NCI-H146 (cell line): ENCODE measurements at places on chromosomes 1 and 21.

- peak; percentile 5 for DNase-seq
These were observed 272.7 kb downstream of the FOXD2 start for GRCh38 chr1:47710329-47711071.

GRCh38 chr1:39680751-39681150 lies 8.8 kb upstream of the NT5C1A start:
- no peak for DNase-seq

DNA sequence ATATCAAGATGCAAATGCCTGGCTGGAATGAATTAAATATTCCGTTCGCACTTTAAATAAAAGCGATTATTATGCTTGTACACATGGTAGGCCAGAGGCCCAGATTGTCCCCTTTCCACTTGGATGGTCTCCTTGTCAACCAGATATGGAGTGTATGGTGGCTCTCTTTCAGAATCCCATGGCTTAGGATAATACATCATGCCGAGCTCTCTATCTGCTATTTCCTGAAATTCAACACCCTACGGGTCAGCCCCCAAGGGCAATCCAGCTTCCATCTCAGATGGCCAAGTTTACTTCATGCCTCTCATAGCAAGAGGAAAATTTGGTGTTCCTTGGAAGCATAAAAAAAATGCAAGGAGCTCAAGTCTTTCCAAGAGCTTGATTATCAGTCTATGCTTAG lies 25.4 kb upstream of the FMO1 start:
- no peak for DNase-seq

DNA sequence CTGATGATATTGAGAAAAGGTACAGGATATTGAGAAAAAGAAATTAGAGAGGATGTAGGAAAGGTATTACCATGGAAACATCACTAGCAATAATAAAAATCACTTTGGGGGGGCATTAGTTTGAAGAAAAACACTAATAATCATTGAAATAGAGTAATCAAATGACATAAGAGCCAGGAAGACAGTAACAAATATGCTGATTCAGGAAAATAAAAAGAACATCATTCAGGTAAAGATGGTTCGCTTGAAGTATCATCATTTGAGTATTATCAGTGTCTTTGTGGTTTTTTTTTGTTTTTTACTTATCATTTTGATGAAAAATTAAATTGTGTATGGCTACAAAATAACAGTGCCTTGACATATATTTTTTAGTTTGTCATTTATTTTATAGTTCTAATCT lies 164.5 kb downstream of the IFI44 start:
- no peak for DNase-seq

DNA sequence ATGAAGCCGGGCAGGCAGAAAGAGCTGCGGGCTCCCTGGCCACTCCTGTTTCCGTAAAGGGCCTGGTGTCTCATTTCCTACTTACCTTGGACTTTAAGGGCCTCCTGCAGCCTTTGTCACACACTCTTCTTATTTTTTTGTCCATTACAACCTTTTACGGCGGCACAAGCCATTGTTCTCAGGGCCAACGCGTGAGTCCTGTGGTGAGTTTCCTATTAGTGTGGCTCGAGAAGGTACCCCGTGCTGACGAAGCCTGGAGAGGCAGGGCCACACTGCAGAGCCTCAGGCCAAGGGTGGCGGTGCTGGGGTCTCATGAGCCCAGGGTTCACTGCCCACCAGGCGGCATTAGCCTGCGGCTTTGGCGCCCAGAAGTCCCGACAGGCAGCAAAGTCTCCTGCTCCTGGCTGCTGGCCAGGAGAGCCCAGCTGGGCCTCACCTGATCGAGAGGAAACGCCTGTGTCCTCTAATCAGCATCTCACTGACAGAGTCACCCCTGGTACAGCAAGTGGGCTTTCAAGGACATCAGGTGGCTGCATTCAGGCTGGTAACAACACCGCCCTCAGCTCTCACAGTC lies 62.0 kb downstream of the SIK1 start:
- peak; percentile 58 for DNase-seq

DNA sequence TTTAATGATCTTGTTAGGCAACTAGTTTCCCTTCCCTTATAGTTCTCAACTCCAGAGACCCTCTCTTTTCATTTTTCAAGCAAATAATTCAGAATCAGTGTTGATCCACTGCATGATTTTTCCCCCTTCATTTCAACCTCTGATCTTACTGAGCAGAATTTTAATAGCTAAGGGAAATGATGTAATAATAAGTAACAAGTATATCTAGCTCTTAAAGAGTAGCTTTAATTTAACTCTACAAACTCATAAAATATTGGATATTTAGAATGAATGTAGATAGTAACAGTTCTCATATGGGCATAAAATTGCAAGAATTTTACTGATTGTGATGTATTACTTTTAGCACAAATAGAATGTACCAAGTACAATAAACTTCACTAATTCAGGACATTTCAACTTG lies 130.2 kb downstream of the NR5A2 start:
- no peak for DNase-seq
